ENCODE measurements at places on chromosomes 1 and 21.
A peak's percentile ranks its signal among the peaks of the same experiment; 100 is the strongest.

- DNase-seq, result no peak
Measured at GRCh38 chr1:156106624-156107488, 7.7 kb upstream of the LMNA start.

DNA sequence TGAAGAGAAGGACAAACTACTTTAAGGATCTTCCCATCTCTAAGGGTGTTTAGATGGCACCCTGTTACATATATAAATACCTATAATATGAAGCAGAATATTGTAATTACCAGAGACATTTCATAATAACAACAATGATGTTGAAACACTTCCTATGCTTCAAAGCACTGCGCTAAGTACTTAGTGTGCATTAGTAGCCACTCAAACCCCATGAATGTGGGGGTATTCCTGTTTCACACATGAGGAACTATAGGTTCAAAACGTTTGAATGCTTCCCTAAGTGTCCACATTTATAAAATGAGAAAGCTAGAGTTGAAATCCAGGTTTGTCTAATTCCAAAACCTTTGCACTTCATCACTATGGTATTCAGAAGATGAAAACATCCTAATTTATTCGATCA is 18.5 kb upstream of the OR10J5 start:
- no peak for DNase-seq

DNA sequence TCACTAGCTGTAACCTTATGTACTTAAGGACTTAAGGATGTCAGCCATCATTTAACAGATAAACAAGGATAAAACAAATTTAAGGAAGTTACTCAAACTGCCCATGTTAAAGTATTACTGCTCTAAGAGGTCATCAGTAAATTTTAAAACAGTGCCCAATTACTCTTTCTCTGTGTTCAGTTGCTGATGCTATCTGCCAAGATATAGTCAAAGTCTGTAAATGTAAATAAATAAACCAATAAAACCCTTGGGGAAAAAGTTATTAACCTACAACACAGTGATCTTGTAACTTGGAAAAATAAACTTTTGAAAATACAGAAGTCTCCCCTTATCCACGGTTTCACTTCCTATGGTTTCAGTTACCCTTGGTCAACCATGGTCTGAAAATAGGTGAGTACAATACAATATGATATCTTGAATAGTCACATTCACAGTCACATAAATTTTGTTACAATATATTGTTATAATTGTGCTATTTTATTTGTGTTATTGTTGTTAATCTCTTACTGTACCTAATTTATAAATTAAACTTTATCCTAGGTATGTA is 501.8 kb downstream of the LMO4 start:
- DNase-seq, result no peak

- peak; percentile 65 for DNase-seq
Measured at GRCh38 chr1:21216835-21217811, 40.4 kb upstream of the EIF4G3 start.

- peak; percentile 1 for DNase-seq
Measured at GRCh38 chr1:2983706-2984398, 37.4 kb upstream of the ACTRT2 start.

All from activated gamma-delta T cell treated with Interleukin-2 at 50 U/mL for 16 hours (primary cell).